Anterior cingulate cortex (tissue), 58 donors: ENCODE measurements at places on chromosomes 12 and 14.
A peak's percentile ranks its signal among the peaks of the same experiment; 100 is the strongest.

- DNase-seq = no peak
These were observed 17.6 kb downstream of the CKB start for GRCh38 chr14:103504991-103505565.

- DNase-seq = no peak
These were observed 52.6 kb upstream of the GPATCH2L start for GRCh38 chr14:76098916-76099675.

- DNase-seq = no peak
These were observed 575 bp upstream of the FMNL3 start for GRCh38 chr12:49707812-49708147.

- no peak for DNase-seq
These were observed 1276.3 kb downstream of the TMEM121 start for GRCh38 chr14:106802413-106803364.

GRCh38 chr12:108346727-108347710 lies 7.9 kb upstream of the CMKLR1 start:
- no peak for DNase-seq

GRCh38 chr12:65182012-65182739 lies 12.8 kb downstream of the LEMD3 start:
- no peak for DNase-seq

- no peak for DNase-seq
These were observed 64.1 kb upstream of the EGLN3 start for GRCh38 chr14:34014936-34015335.

DNA sequence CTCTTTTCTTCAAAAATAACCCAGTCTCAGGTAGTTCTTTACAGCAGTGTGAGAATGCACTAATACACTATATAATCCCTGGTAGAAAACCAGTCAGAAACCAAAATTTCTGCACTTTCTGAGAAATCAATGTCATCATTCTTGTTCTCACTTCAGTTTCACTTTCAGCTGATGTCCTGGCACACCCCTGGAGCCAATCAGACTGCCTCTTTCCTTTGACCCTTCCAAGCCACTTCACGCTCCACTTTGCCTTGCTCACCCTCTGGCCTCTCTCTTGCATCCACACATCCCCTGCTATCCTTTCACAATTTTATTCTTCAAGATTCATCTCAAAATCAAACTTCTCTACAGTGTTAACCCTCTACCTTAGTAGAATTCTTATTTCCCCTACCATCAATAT lies 181.1 kb downstream of the ASCL1 start:
- no peak for DNase-seq

DNA sequence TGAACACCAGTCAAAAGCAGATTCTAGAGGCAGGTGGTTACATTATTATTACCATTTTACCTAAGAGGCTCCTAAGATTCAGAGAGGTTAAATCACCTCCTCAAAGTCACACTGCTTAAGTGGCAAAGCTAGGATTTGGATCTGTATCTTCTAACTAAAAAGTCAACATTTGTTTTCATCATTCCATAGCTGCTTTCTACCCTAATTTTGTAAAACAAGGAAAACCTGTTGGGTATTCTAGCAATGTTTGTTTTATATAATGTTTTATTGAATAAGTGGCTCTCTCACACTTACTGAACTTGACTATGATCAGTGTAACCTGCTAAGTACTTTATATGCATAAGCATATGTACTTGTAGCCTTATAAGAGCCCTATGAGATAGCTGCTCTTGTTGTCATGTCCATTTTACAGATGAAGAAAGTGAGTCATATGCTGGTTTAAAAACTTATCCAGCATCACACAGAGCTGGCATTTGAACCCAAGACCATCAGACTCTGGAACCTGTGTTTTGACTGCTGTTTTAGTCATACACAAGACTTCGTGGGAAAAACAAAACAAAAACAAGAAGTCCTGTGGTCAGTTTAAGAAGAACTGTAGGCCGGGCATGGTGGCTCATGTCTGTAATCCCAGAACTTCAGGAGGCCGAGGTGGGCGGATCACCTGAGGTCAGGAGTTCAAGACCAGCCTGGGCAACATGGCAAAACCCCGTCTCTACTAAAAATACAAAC lies 31.7 kb upstream of the EVL start:
- no peak for DNase-seq

- no peak for DNase-seq
These were observed 243.0 kb upstream of the ATP2B1 start for GRCh38 chr12:89951694-89952060.

DNA sequence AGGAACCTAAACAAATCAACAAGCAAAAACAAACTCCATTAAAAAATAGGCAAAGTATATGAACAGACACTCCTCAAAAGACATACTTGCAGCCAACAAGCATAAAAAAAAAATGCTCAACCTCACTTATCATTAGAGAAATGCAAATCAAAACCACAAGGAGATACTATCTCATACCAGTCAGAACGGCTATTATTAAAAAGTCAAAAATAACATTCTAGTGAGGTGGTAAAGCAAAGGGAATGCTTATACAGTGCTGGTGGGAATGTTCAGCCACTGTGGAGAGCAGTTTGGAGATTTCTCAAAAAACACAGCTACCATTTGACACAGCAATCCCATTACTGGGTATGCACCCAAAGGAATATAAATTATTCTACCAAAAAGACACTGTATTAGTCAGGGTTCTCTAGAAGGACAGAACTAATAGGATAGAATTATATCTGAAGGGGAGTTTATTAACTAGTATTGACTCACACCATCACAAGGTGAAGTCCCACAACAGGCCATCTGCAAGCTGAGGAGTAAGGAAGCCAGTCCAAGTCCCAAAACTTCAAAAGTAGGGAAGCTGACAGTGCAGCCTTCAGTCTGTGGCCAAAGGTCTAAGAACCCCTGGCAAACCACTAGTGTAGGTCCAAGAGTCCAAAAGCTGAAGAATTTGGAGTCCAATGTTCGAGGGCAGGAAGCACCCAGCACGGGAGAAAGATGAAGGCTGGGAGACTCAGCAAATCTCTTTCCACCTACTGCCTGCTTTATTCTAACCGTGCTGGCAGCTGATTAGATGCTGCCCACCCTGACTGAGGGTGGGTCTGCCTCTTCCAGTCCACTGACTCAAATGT lies 101.6 kb upstream of the KRAS start:
- DNase-seq = no peak

DNA sequence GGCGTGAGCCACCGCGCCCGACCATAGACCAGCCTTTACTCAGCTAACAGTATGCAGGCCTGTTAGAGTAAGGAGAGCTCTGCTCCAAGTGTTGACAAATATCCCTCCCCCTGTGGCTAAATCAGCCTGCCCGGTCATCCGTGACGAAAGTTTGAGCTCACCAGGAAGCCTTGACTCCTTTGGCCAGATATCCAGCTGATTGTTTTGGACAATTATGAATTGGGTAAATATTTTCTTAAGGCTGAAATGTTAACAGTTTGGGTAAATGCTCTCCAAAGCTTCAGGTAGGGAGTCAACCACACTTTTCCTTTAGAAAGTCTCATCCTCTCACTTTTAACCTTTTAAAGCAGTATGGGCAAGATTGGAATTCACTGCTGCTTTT lies 157.9 kb downstream of the PAWR start:
- no peak for DNase-seq

GRCh38 chr12:75932241-75932640 lies 99.3 kb downstream of the PHLDA1 start:
- no peak for DNase-seq

GRCh38 chr12:15706010-15706676 lies 83.0 kb downstream of the EPS8 start:
- no peak for DNase-seq

- DNase-seq = no peak
These were observed 145.3 kb downstream of the SSPN start for GRCh38 chr12:26340649-26341048.

GRCh38 chr12:62429457-62429856 lies 37.2 kb upstream of the MON2 start:
- DNase-seq = no peak

DNA sequence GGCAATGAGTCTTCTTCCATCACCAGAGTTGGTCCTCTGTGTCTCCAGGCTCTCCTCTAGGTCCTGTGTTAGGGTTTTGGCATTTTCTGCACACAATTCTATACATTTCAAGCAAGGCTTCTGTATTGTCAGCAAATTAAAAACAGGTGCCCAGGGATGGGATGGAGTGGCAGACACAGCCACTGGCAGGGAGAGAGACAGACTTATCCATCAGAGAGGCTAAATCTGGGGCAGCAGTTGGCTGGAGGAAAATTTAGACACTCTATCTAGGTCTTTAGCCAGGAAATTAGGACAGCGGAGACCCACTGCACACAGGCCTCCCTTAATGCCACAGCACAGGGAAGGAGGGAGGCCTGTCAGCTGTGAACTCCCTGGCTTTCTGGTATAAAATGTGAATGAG lies 20.2 kb downstream of the PLEKHD1 start:
- no peak for DNase-seq

DNA sequence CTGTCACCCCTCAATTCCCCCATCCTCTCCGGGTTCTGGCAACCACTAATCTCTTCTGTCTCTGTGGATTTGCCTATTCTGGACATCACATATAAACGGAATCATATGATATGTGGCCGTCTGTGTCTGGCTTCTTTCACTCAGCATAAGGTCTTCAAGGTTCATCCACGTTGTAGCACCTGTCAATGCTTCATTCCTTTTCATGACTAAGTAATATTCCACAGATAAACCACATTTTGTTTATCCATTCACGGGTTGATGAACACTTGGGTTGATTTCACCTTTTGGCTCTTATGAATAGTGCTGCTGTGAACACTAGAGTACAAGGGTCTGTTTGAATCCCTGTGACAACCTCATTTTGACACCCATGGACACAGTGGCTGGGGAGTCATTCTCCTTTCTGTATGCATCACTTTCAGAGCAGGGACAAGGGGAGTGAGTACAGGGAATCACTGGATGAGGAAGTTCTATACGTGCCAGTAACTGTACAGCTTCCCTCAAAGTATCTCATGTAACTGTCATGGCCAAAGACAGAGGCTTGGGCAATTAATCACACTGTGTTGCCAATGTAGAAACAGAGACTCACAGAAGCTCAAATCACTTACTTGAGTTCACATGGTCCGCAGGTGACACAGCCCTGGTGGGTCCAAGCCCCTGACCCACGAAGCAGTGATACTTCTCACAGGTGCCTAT lies 10.9 kb upstream of the TESC start:
- DNase-seq = no peak

DNA sequence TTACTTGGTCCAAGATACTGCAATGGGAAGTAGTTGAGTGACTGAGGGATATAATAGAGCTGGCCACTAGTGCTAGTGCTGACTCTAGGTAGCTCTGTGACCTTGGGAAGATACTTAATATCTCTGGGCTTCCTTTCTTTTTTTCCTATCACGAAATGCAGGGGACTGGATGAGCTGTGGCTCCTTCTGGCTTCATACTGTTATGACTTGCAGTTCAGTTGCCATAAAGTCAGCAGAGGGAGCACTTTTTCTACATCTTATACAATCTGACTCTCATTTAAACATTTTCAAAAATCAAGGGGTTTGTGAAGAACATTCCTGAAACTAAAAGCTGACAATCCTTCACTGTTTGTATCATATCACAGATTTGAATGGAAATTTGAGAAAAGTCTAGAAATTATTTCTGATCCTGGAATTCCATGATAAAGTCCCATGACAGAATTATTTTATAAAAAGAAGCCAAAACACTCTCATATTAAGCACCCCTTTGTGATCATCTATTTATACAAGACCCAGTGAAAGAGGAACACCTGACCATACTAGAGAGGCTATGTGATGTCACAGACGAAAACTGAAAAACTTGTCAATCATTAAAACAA lies 5.3 kb downstream of the BHLHE41 start:
- DNase-seq = peak; percentile 34

GRCh38 chr12:30191696-30192455 lies 408.1 kb upstream of the TMTC1 start:
- no peak for DNase-seq

GRCh38 chr12:22562036-22563028 lies 18.0 kb upstream of the C2CD5 start:
- no peak for DNase-seq

- no peak for DNase-seq
These were observed 834.7 kb downstream of the GALC start for GRCh38 chr14:87158283-87158682.

DNA sequence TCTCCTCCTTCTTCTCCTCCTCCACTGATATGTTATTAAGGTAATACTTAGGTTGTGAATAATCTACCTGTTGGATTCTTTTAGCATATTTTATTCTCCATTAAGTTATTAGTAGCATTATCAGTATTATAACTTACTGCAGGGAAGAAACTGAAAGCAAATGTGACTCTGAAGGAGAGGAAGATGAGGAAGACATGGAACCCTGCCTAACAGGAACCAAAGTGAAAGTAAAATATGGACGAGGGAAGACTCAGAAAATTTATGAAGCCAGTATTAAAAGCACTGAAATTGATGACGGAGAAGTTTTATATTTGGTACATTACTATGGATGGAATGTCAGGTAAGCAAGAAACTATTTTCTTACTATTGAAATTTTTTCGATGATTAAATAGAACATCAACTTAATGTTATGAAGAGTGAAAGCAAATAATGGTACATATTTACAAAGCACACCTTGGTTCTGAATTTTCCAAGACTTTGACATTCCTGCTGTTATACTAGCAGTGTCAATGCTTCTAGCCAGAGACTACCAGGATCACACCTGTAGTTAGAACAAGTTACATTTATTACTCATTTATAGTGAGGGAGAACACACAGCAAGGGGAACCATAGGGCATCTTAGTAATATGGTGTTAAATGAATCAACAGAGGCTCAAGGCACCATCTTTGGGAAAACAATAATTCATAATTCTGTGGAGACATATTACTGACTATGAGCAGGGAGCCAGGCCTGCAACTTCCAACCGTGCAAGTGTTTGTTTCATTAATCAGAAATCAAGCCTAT lies 42.0 kb upstream of the TOMM20L start:
- no peak for DNase-seq

DNA sequence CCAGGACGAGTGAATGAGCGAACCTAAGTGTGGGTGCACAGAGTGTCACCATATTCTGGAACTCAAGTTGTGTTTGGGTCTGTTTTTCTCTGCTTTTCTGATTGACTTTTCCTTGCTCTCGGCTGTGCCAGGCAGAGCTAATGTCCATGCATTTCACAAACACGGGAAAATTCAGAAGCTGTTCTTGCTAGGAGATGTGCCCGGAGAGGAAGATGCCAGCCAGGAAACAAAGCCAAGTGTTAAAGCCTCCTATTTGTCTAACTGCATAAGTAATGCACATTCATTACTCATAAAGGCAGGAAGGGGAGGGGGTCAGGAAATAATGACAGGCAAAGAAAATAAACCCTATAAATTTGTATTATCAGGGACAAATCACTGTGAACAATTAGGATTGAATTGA lies 250.4 kb upstream of the SFSWAP start:
- DNase-seq = peak; percentile 23

- DNase-seq = no peak
These were observed 13.2 kb downstream of the CHFR start for GRCh38 chr12:132874175-132874574.
